Spinal cord (tissue), 10 donors: ENCODE measurements at places on chromosomes 6 and 20.

- DNase-seq, result no peak
These were observed 74.6 kb downstream of the ISM1 start for GRCh38 chr20:13295637-13296036.

GRCh38 chr20:58402305-58402704 is 13.3 kb downstream of the VAPB start:
- no peak for DNase-seq

DNA sequence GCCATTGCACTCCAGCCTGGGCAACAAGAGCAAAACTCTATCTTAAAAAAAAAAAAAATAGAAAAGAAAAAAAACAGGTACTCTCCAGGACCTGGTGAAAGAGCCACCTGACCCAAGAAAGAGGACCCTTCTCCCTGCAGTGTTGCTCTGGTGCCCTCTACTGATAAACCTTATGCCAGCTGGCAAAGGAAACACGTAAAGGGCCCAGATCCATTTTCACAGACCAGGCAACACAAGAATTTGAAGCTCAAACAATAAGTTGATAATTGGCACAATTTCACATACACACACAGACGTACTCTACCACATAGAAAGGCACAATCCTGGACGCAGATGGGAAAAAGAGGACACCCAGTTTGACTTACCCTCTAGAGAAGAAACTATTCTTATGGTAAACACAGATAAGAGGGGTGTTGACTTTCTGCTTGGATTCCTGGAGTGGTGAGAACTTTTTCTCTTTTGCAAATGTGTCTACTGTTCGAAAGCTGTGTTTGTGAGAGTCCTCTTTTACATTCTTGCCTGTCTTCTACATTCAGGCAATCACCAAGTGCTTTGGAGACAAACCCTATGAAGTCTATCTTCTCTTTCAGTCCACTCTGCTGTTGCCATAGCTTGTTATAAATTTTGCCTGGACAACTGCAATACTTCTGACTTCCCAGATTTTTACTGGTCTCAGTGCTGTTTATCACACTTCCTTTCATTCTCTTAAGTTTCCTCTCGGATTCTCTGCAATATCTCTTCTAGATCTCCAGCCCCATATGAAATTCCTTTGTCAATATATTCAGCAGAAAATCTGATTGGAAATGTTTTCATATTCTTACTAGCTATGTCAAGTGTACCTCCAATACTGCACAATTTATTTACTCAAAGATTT is 6.4 kb upstream of the SNRPB start:
- DNase-seq, result no peak

- no peak for DNase-seq
These were observed 6.1 kb upstream of the NSFL1C start for GRCh38 chr20:1472556-1473245.

DNA sequence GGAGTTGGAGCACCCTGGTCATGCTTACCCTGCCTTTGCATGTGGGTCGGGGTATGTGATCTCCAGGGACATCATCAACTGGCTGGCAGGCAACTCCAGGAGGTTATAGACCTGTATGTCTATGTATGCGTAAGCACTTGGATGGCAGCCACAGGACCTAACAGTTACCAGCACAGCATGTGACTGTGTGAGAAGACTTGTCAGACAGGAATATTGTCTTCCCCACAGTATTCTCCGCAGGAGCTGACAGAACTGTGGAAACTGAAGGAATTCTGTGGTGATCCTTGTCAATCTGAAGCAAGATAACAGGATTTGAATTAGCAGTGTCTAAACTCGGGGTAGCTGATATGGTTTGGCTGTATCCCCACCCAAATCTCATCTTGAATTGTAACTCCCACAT is 59.2 kb downstream of the TMEM244 start:
- no peak for DNase-seq

DNA sequence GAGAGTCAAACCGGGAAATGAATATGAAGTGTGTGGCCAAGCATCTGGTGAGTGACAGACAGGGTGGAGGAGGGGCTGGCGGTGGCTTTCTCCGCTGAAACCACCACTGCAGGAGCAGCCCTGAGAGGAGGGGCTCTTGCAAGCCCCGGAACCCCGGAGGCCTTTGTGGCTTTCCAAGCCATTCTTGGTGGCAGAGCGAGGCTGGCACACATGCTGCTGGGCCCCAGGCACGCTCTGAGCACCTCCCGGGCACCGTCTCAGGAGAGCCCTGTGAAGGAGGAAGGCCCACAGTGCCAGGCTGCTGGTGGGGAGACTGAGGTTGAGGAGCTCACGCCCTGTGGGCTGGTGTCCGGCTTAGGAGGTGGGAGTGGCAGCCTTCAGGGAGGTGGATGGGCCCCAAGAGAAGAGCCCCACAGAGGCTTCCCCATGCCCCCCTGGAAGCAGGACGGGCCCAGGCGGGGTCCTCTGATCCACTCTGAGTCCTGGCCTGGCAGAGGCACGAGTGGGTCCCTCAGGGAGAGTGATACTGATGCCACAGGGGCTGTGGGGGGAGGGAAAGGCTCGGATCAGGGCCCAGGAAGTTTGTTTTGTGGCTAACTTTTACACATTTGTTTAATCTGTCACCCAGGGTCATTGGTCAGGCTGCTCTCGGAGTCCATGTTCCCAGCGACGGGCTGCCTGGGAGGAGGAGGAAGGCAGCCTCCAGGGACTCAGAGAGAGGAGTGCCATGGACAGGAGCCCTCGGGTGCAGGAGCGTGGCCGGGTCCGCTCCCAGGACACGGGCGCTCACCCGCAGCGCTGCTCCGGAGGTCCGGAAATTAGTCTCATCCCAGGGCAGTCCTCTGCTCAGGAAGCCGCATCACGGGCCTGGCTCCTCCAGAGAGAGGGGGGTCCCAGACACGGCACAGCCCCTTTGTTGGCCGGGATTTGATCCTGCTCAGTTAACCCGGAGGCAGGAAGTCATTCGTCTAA is 170.7 kb downstream of the ERMARD start:
- no peak for DNase-seq

- DNase-seq, result no peak
These were observed 9.7 kb upstream of the QKI start for GRCh38 chr6:163404825-163405265.

DNA sequence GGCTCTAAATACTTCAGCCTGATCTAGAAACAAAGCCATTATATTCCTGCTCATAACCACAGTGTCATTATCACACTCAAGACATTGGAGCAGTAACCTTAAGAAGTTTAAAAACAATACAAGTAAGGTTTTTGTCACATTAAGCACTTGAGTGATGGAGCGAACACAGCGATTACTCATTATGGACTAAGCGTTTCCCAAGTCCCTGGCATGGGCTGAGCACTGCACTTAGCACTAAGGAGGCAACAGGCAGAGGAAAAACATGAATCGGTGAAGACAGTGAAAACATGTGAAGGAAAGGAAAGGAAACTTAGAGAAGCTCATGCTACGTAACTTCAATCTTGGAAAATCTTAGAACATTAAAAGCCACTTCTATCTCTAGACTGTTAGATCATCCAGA is 108.7 kb downstream of the SLC24A3 start:
- DNase-seq, result no peak

DNA sequence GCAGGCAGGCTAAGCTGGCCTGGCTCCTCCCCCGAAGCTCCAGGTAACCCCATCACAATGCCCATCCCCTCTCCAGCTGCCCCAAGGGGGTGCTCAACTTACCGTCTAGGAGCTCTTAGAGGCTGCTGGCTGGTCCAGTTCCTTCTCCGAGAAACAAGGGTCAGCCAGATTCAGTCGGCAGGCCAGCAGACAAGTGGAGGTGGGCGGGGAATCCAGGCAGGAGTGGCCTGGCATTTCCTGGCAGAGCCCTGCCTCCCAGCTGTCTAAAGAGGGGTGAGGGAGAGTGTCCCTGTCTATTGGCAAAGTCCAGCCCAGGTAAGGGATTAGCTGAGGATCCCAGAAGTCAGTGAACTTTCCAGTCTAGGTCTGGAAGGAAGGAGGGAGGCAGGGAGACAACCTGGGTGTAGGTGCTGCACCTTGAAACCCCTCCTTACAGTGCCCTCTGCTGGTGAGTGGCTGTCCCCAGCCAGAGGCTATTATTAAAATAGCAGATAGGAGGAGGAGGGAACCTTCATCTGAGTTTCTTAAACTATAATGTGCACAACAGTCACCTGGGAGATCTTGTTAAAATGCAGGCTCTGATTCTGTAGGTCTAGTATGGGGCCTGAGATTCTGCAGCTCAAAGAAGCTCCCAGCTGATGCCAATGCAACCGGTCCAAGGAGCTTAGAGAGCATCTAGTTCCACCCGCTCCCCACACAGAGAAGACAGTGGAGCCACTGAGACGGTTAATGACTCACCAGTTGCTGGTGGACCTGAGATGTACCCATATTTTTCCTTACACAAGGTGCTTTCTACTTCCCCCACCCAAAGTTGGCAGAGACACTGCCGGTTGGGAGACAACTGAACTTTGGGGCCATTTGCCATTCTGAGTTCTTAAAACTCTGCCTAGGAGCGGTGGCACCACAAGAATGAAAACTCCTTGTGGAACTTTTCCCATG is at the start of gene UNC5CL:
Gene UNC5CL (minus strand): TSS at position 162 of the 939 bp plus-strand sequence. CDS start 4,147 bp downstream, outside the sequence.
- DNase-seq, result no peak

- DNase-seq, result no peak
These were observed 809.7 kb downstream of the MAFB start for GRCh38 chr20:39879296-39879695.

DNA sequence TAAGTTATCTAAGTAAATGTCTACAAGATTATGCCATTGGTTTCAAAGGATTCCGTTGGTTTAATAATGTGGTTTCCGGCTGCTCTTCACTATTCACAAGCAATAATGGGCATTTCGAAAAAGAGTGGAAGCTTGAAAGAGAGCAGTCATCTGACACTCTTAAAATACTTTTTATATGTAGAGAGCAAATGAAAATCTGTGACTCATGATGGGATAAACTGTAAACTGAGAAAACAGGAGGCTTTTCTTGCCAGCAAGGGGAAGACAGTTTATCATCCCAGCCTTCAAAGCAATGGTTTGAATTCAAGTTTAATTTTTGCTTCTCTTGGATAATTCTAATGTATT is 145.7 kb downstream of the KHDC1L start:
- no peak for DNase-seq

- no peak for DNase-seq
These were observed 53.1 kb upstream of the EIF2S2 start for GRCh38 chr20:34165018-34165619.

GRCh38 chr20:24738981-24739633 is 210.0 kb upstream of the CST7 start:
- no peak for DNase-seq

- no peak for DNase-seq
These were observed 237.7 kb downstream of the ARID1B start for GRCh38 chr6:157014871-157015270.

DNA sequence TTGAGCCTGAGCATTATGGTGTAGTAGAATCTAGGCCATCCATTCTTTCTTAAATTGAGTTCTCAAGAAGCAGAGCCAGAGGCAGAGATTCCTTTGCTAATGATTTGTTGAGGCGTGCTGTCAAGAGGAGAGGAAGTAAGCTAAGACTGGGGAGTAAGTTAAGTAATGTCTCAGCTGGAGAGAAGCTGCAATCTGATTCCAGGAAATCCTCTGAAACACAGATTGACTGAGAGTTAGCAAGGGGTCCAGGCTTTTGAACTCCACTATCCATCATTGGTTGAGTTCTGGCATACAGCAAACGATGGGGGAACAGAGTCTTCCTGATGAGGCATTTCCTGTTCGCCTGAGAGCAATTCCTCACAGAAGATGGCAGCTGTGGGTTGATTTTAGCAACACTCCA is 207.4 kb upstream of the RAB32 start:
- no peak for DNase-seq

DNA sequence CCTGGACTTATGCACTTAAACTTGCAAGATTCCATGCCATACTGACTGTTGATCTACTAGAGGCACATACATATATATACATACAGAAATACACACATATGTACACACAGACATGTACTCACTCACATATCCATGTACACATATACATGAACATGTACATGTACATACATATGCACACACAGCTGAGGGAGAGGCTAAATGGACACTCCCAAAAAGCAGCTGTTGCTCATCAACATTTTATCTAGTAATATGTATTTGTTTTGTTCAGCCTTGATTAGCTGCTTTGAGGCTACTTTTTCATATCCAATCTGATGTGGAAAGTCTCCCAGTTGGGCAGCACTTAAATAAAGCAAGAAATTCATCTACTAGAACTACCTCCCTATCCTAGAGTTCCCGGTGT is 33.7 kb upstream of the FBXL4 start:
- no peak for DNase-seq

GRCh38 chr6:67736161-67736560 is 898.9 kb upstream of the ADGRB3 start:
- DNase-seq, result no peak

GRCh38 chr6:35343092-35343834 is 905 bp downstream of the PPARD start:
- DNase-seq, result peak; percentile 49
